Activated naive CD8-positive, alpha-beta T cell treated with anti-CD3 and anti-CD28 coated beads, Interleukin-2, amount 50 U/mL, for 16 hours (primary cell): ENCODE measurements at places on chromosomes 4 and X.
A peak's percentile ranks its signal among the peaks of the same experiment; 100 is the strongest.

GRCh38 chr4:86891762-86892635 is at the start of gene C4orf36:
TSS of gene C4orf36 (minus strand) at chr4:86892422. CDS start at chr4:86891520, 902 bp downstream.
- no peak for DNase-seq

- DNase-seq = no peak
Measured at GRCh38 chr4:9962611-9963314, 58.5 kb downstream of the SLC2A9 start.

GRCh38 chr4:164252286-164252685 is 501.6 kb upstream of the SMIM31 start:
- DNase-seq = no peak

DNA sequence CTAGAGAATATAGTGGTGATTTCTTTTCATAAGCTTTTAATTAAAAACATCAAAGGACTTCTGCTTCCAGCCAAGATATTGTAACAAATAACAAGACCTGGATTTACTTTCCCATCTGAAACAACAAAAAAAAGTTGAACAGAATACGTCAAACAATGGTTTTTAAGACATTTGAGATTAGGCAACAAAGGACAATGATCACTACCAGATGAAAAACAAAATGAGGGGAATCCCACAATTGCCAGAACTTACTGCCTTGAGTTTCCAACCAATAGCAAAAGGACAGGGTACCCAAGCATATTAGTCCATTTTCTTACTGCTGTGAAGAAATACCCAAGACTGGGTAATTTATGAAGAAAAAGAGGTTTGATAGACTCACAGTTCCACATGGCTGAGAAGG is 341.4 kb upstream of the INTU start:
- DNase-seq = no peak

DNA sequence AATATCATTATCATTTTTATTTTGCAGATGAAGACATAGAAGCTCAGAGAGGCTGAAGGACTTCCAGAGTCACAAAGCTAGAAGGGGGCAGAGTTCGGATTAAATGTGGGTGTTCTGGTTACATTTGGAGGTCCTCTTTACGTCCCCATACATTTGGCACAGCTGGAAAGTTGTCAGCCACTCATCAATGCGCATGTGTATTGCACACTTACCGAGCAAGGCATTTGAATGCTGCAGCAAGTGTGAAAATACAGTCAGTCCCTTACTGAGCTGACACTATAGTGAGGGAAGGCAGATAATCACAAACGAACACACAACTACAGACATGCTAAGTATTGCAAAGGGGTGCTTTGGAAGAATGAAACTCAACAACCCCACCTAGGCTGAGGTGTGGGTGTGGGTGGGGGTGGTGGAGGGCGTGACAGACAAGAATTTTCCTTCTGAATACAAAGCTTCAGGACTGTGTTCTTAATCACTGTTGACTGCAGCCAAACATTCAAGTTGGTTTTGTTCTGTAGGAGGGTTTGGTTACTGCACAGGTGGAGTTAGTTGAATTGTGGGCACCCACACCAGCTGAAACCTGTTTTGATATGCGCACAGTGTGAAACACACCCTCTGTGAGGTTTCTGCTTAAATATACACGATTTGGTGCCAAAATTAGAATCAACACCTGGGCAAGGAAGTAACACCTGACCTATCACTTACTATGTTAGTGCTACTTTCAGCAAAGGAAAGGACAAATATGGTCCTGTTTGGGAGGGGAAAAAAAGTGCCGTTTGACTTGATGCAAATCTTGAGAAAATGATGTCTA is 72.4 kb downstream of the COQ2 start:
- peak; percentile 21 for DNase-seq

- no peak for DNase-seq
Measured at GRCh38 chr4:107714256-107714655, 5.8 kb downstream of the PAPSS1 start.

DNA sequence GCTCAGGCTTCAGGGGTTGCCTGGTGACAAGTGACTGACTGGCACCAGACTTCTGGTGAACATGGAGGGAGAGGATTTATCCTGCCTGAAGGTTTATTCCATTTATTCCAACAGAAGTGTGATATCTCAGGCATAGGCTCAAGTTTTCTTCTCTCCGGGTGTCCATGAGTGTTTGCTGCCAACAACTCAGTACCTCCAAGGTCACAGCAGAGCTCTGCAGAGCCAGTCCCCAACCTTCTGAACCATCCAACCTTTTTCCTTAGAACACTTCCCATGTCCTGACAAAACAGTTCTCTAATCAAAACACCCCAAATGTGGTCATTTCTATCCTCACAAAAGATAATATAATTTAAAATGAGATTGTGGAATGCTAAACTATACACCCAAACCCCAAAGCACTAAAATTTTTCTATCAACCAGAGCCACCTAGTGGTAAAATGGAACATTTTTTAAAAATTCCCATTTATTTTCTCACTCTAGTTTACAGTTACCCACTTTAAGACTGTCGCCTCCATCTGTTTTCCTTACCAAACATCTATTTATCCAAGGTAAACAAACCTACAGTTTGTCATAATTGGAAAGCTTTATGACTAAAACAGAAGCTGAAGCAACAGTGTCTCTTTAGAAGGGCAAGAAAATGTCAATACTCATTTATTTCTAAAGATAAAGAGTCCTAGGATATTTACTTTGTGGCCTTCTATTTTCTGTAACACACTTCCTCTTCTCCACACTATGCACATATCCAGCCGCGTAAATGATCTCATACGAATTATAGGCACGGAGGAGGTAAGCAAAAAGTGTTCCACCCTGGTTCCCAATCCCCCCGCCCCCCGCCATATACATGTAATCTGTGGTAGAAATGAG is 39.5 kb downstream of the TMEM154 start:
- DNase-seq = no peak

DNA sequence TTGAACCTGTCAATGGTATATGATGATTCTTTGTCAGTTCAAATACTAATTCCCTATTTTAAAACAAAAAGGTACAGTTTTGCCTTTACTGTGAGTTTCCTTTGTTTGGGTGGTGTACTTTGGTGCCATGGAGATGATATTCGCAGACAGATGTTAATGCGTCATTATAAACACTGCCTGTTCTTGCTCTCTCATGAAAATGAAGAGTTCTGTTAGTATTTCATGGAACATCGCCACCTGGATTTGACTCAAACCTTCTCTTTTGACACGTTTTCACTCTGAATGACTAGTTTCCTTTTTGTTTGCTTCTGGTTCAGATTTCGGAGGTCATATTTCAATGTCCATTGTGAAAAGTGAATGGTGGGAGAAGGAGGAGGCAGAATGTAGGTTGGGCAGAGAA is 6.9 kb upstream of the CTSO start:
- DNase-seq = no peak

GRCh38 chrX:617891-618290 is 12.7 kb upstream of the SHOX start:
- no peak for DNase-seq

DNA sequence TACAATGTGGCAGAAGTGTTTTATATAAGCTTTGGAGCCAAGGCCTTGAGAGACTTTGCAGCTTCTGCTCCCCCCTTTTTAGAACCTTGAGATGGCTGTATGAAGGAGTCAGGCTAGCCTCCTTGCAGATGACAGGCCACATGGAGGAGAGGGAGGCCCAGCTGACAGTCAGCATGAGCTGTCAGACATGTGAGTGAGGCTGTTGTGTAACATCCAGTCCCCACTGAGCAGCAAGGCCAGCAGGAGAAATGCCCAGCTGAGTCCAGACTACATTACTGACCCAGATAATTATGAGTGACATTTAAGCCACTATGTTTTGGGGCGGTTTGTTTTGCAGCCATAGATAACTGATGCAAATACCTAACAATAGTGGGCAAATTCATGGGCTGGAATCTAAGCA is 515.3 kb upstream of the ARX start:
- no peak for DNase-seq

- DNase-seq = no peak
Measured at GRCh38 chrX:10015723-10016518, 48.8 kb downstream of the CLDN34 start.

- DNase-seq = no peak
Measured at GRCh38 chrX:148416931-148417330, 83.5 kb upstream of the AFF2 start.

DNA sequence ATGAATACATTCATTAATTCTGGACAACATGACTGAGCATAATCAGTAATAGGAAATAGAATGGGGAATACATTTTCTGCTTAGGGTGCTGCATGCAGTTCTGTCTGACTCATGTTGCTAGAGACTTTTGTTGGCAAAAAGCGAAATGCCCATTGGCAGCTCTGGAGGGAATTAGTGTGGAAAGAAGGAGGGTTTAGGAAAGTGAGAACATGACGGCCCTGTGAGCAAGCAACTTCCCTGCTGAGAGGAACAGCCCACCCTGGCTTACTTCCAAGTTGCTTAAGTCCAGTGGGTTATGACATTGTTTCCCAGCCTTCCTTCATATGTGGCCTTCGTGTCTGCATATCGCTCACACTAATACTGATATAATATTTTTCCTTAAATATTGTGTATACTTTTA is 13.8 kb downstream of the MAD2L1 start:
- no peak for DNase-seq

DNA sequence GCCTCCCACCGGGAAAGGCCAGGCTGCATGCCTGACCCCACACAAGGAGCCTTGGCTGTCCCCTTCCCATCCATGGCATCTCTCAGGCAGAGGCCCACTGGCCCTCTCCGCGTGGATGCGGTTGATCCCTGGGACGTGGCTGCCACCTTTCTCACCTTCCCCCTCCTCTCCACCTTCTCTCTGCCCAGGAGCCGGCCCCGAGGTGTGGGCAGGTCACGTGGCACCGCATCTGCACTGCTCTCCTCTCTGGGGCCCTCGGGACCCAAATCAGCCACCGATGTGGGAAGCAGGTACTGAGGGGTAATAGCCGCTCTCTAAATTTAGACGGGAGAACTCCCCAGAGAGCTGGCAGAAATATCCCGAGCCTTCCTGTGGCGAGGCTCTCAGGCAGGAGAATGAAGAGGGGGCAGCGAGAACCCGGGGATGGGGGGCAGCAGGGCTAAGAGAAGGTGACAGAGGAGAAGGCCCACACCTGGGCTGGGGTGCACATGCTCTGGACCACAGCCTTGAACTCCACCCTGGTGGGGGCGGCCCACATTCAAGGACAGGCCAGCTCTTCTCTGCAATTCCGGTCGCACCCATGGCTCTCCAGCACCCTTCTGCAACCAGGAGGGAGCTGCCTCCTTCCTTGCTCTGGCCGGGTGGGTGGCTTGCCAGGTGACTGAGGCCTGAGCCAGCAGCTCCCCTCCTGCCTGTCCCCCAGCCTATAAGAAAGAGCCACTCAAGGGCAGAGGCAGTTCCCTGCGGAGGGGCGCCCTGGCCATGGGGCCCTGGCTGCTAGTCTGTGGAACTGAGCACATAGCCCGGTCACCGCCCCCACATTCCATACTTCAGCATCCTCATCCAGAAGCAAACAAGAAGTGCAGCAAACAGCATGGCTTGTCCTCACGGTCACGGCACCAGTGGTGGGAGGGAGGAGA is 9.6 kb upstream of the DUSP9 start:
- no peak for DNase-seq

GRCh38 chrX:13661735-13662288 is 8.9 kb downstream of the TCEANC start:
- no peak for DNase-seq

DNA sequence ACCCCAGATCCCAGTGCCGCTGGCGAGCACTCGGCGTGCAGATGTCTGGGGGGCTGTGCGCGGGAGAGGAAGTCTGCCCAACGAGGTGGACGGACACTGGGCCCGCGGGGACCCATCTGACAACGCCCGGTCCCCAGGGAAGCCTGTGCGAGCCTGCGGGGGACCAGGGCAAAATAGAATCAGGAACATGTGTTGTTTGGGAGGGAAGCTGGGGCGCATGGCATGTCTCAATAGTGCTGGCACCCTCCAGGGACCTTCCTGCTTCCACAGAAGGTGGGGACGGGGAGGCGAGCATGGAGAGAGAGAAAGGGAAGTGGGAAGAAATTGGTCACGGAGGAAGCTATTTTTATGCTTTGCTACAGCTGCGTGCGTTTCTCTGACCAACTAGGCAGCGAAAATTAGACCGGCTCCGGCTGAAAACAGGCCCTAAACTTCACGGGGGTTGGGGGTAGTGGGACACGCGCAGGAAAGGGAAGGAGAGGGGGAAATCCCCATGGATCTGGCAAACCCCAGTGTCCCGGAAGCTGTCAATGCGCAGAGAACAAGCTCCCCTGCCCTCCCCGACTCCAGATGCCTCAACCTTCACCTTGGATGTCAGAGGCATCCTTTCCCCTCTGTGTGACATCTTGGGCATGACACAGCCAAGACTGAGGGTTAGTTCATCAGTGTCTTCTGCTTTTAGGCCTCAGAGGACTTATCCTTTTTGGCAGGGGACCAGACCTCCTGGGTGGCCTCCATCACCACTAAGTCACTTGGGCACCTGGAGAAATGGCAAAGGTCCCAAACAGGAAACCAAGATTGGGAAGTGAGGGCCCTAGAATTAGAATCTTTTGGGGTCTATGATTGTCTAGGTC is 169.8 kb upstream of the BCOR start:
- no peak for DNase-seq

- no peak for DNase-seq
Measured at GRCh38 chr4:103091601-103092223, 7.9 kb downstream of the BDH2 start.

DNA sequence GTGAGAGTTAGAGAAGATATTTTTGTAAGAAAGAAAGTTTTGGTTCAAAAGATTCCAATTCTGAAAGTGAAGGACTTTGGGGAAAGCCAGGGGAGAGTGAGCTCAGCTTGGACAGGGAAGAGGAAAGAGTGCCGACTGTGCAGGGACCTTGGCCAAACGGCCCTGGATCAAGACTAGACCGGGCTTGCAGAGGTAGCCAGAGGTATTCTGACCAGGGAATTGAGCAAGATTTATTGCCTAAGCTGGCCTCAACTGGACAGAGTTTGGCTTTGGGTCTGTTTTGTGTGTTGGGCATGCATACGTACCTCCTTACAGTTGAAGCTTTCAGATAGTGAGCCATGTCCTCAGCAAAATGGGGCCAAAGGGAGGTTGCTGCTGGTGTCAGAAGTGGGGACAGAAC is 11.6 kb downstream of the PLAC1 start:
- DNase-seq = no peak

- no peak for DNase-seq
Measured at GRCh38 chr4:56657818-56658217, 23.3 kb downstream of the HOPX start.

DNA sequence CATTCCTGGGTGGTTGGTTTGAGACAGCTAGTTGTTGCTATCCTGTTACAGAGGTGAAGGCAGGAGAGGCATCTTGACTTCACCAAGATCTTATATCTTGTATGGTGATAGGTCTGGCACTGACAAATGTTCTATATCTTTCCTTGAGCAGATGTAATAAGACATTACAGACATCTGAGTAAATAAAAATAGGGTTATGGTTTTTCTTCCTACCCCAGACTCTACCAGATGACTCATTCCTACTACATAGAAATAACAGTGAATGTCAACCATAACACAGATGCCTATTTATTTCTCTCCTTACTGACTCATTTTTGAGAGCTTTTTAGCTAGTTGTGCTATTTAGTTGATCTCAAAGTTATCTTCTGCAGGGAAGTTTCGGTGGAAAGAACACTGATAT is 21.9 kb downstream of the HNRNPH2 start:
- no peak for DNase-seq

GRCh38 chrX:16786791-16787735 is 797 bp downstream of the TXLNG start:
- DNase-seq = no peak
